ENCODE measurements at places on chromosomes 7 and 10.
A peak's percentile ranks its signal among the peaks of the same experiment; 100 is the strongest.

DNA sequence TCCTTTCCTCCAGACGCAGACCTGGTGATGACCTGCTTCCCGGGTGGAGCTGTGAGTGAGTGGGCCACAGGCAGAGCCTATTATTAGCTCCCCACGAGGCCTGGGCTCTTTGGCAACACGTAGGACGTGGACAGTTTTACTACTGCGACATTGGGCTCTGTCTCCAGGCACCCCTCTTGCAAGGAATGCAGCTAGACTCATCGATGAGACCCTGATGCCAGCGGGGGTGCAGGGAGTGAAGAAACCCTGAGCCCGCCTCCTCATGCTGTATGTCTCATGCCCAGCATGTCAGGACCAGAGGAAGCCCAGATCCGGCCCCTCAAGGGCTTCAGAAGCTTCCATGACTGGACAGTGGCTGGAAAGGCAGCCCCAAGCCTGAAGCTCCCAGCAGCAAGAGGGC is 161.9 kb downstream of the TCERG1L start:
- DNase-seq = no peak

DNA sequence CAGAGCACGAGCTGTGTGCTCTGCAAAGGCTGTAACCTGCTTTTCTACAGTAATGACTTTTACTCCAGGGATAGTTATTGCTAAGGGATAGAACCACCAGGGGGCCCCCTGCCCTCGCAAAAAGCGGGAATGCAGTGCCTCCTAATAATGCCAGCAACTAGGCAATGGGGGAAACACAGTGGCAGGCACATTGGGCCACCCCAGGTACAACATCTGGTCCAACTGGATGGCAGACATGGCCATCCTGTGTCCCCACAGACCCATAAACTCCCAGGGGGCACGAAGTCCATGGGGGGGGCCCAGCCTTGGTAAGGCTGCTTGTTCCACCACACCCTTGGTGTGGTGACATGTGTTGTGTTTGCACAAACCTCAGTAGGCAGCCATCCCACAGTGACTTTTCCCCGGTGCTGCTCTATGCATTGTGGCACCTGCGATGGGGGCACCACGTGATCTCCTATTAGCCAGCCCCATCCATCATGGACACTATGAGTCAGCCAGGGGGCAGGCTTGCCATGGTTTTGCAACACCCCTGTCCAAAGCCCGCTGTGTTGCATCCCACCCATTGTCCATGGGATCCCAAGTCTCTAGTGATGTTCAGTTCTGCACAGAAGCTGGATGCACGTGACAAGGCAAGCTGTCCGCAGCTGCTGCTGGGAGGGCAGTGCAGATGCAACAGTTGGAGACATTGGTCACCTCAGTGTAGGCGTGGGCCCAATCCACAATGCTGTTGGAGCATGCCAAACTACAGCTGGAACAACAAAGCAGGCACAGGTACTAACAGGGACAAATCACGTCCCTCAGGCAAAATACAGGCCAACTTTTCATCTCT is 84.0 kb downstream of the ANLN start:
- DNase-seq = peak; percentile 54

GRCh38 chr10:71296086-71296485 is 23.0 kb upstream of the SLC29A3 start:
- DNase-seq = no peak

DNA sequence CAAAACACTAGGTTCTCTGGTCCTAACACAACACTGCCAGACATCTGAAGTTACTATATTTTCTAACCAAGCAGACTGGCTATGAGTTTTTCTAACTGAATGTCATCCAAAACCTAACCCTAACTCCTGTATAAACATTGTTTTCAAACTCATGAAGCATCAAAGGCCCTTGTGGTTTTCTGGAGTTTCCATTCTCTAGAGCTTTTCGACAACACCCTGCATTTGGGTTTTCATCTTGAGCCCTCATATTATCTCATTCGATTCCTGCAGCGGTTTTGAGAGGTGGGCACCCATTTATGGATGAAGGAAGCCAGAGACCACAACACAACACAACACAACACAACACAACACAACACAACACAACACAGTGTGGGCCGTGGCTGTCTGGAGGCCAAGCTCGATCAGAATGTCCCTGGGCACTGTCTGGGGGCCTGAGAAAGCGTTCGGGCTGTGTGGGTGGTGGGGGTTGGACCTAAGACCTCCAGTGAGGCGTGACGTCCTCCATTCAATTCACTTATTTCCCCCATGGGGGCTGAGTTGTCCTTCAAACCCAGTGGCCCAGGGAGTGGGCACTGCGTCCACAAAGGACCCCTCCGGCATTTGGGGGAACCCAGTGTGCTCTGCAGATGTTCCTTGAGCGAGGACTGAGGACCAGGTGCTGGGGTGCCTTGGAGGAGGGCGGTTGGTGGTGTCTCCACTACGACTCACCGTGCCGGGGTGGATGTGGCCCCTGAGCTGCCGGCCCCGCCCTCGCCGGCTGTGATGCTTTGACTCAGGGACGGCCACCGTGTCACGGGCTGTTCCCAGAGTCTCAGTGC is 490.4 kb downstream of the DNAJB6 start:
- DNase-seq = no peak

DNA sequence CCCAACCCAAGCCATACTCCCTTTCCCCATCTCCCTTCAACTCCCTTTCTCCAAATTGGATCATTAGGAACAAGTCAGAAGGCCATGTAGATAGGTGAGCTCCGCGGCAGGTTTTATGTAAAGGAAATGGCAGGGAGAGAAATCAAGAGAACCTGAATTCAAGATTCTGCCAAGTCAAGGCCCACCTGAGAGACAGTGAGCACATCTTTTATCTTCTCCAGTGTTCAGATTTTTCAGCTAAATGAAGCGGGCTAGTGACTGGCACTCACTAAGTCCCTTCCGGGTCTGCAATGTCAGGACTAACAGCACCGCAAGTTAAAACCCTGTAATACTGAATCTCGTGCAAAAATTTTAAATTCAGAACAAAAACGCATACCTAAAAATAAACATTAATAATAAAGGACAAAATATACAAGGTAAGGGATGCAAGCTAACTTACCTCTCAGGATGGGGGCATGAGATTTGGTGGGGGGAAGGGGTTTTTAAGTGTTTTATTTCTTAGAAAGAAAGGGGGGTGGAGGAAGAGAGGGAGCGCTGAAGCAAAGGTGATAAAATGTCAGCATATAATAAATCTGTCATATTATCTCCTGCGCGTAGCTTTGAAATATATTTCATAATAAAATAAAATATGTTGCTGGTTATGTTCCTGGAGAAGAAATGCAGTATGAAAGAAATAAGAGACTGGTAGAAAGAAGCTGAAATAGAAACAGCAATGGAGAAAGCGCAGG is 17.6 kb downstream of the TCAF1 start:
- no peak for DNase-seq

- DNase-seq = no peak
Observed at GRCh38 chr10:62430881-62431280, 56.7 kb downstream of the ZNF365 start.

GRCh38 chr10:1515121-1515779 is 222.1 kb downstream of the ADARB2 start:
- DNase-seq = no peak

GRCh38 chr10:78584681-78585080 is 484.1 kb upstream of the ZMIZ1 start:
- no peak for DNase-seq

GRCh38 chr7:98217623-98218582 is 6.7 kb downstream of the BHLHA15 start:
- no peak for DNase-seq

DNA sequence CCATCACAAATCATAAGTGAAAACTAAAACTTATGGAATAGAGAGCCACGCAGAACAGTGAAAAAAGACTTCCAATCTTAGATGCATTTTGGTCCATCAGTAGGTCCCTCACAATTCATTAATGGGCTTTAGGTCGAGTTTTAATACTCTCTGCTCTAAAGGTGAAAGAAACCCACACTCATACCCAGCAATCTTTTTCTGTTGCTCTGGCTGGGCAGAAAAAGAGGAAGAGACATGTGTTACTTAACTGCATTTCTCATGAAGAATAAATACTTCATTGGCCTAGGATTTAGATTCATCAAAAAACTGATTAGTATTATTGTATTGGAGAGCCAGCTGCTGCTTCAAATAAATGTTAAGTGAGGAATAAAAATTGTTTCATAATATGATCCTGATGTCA is 645.7 kb downstream of the PHTF2 start:
- no peak for DNase-seq

- DNase-seq = peak; percentile 88
Observed at GRCh38 chr7:132650498-132650897, 74.2 kb upstream of the PLXNA4 start.

- DNase-seq = no peak
Observed at GRCh38 chr7:39882148-39882784, 67.8 kb upstream of the CDK13 start.

DNA sequence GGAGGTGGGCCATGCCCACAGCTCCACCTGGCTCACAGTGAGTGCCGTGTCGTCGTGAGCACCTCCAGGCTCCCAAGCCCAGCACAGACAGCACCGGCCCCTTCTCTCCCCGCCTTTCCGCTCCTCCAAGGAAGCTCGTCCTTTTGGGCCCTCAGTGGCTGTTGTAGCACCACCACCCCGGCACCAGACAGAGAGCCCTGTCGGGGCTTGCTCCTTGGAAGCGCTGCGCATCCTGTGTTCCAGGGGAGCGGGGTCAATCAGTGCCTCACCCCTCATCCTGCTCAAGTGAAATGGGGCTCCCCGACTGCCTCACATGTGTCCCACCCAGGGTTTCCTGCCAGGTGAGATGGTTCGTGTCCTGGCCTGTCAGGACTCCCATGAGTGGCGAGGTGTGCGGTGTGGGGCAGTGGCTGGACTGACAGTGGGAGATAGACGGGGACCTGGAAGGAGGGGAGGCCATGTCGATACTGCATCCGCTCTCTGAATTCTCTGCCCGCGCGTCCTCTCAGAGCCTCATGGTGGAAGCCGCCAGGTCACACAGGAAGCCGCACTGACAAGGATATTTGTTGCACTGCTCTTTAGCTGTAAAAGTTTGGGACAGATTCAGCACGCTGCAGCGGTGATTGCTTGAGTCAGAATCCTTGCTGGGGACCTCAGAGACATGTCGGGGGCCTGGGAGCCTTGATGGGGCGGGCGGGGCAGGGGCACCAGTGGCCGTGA is 107.1 kb downstream of the INPP5A start:
- no peak for DNase-seq

DNA sequence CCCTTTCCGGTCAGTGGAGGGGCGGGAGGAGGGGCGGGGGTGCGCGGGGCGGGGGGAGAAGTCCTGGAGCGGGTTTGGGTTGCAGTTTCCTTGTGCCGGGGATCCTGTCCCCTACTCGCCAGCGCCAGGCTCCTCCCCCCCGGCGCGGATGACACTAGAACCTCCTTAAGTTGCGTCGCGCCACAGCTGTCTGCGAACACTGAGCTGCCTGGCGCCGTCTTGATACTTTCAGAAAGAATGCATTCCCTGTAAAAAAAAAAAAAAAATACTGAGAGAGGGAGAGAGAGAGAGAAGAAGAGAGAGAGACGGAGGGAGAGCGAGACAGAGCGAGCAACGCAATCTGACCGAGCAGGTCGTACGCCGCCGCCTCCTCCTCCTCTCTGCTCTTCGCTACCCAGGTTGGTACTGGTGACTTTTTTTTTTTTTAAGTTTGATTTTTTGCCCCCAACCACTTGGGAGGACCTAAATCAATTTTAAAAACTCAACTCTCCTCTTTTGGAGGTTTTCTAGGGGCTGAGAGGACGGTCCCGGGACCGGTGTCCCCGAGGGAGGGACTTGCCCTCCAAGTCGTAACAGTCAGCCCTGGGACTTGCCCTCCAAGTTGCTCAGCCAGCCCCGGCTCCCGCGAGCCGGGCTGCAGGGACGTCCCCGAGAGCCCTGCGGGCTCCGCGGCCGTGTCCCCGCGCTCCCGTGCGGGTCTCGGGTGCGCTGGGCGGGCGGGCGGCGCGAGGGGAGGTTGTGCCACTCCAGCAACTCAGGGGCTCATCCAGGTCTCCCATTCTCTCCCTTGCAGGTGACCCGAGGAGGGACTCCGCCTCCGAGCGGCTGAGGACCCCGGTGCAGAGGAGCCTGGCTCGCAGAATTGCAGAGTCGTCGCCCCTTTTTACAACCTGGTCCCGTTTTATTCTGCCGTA is at the start of gene GATA3:
Gene GATA3 (plus strand): TSS at position 195 of the 914 bp plus-strand sequence. CDS start 968 bp downstream, outside the sequence.
- DNase-seq = peak; percentile 13

- DNase-seq = no peak
Observed at GRCh38 chr7:75958802-75959543, 35.4 kb downstream of the TMEM120A start.

DNA sequence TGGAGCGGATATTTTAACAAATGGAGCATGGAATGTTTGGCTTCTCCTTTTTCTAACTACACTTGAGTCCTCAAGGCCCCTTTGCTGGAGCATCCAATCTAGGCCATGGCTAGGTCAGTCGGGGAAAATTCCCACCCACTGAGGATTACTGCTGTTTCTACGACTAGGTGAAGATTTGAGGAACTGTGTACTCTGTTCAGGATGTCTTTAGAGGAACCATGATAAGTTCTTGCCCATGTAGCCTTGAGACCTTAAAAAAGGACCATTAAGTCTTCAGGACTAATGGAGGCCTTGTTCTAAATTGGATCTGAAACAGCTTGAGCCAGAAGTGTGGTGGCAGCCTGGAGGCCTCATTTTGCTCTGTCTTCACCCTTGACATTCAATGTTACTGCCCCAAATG is 6.2 kb downstream of the AGK start:
- no peak for DNase-seq

GRCh38 chr7:91373111-91373800 is 109.0 kb downstream of the FZD1 start:
- no peak for DNase-seq

DNA sequence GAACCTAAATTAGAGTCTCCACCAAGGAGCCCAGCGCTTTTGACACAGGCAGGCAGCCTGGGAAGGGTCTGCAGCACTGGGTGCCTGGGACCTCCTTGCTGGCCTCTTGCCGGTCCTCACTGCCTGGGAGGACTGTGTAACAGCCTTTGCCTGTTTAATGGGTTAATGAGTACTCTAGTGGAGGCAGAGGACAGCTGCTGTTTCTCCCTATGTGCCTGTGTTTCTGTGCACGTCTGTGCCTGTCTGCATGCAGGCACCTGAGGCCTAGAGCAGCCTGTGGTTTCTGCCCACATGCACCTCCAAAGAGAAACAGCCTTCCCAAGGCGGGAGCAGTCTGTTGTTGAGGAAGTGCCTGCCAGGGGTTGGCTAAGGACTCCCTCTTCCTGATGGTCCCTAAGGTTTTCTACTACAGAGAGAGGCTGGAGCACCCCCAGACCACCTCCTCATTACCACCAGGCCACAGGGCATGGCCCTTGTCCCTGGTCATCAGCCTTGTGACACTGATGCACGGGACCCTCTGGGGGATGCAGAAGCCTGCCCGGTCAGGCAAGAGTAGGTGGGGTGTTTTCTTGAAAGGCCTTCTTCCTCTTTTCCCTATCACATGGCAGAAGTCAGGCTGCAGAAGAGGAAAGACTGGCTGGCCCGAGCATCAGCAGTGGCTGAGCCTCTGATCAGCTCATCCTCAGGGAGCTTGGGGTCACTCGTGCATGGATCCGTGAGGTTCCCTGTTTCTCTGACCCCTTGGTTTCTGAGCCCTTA is 14.2 kb downstream of the SLC29A3 start:
- DNase-seq = no peak
